ENCODE measurements at places on chromosomes 11 and 22.
A peak's percentile ranks its signal among the peaks of the same experiment; 100 is the strongest.

DNA sequence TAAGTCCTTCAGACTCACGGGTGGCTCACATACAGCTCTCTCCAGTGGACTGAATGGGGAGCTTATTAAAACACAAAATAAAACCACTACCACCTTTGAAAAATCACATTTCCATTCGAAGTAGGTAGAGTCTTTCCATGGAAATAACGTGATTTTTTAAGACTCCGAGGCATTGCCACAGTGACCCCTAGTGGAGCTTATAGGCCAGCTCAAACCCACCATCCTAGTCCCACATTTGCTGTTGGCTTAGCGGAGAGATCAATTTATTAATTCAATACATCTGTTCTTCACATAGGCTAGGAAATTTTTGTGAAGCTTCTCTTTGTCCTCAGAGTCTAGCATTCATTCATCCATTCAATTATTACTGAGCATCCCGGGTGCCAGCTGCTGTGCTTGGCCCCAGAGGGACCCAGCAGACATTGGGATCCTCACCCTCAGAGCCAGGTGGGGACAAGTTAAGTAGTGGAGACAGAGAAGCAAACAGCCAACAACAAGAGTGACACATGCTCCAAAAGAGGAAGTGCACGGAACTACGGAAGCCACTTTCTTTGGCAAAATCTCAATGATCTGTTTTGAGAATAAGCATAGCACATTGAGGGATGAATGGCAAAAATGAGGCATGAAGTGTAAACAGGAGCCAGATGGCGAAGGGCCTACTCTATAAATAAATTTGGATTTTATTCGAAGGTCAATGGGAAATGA is 10.2 kb upstream of the P4HA3 start:
- DNase-seq = no peak

GRCh38 chr11:2701898-2702434 is 2.2 kb upstream of the KCNQ1OT1 start:
- no peak for DNase-seq

DNA sequence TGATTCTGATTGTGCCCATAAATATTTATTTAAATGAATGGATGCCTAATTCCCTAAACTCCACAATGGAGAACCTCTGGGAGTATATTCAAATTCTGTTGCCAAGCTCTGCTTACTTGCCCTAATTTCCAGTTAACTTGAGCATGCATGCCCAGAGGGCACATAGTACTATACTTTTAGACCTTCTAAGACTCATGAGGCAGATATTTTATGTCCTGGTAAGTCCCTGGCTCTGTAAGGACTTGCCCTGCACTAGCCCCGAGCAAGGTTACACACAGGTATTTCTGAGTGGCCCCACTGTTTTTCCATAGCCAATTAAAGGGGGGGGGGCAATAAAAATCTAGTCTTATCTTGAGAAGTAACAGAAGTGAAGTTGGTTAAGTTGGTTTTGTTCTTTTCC is 21.1 kb upstream of the CAPRIN1 start:
- DNase-seq = no peak

DNA sequence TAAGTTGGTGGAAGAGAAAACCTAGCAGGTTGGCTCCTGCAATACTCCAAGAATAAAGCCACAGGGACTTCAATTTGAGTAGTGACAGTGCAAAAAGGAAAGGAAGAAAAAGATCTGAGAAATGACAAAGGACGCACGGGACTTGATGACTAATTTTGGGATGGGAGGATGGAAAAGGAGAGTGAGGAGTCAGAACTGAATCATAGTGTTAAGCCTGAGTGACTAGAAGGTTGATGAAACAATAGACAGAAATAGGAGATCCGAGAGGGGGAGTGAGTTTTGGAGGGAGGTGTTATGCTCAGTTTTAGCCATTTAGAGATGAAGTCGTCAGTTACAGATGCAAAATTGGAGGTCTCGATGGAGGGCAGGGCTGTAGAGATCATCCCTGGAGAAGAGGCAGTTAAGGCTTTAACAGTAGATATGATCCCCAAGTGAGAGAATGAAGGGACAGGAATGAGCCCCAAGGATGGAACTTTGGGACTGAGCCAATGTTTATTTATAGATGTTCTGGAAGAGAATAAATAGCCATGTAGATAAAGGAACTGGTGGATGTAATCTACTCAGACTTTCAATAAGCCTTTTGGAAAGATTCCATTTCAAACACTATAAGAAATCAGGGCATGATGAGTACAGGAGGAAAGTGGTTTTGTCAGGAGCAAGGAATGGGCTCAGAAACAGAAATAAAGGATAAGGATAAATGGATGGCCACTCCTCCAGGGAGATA is 108.9 kb upstream of the NCAM1 start:
- no peak for DNase-seq

DNA sequence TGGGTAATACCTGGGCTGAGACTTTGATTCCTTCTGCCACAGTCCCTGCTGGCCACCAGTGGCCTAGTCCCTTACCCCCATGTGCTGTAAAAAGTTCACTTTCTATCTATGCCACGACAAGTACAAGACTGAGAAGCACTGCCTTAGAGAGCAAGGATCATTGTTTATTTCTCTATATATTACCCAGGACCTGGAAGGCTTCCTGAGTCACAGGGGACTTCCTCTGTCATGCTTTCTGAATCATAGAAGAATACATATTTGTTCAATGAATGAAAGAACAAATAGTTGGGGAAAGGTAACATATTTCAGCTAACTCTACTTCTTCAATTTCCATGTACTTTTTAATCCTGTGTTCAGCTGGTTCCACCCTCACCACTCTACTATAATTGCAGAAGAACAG is 5.5 kb upstream of the SYT9 start:
- no peak for DNase-seq

DNA sequence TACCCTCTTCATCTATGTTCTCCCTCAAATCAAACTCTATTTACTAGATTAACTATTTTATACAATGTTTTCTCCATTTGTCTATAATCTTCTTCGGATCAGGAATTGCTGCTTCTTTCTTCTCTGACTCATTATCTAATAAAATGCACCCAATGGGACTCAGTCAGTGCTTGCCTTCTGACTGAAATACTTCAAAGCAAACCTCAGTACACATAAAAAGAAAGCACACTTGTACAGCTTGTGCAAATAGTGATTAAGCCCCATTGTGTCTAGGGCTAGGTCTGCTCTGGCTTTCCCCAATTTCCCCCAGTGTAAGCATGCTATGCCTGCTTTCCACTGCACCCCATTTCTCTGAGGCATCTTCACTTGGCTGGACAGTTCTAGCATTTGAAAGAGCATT is 118.6 kb upstream of the C11orf87 start:
- no peak for DNase-seq

GRCh38 chr11:118663381-118663780 is 16.1 kb downstream of the TREH start:
- no peak for DNase-seq

GRCh38 chr22:37276776-37277175 is 5.5 kb upstream of the CYTH4 start:
- DNase-seq = no peak

DNA sequence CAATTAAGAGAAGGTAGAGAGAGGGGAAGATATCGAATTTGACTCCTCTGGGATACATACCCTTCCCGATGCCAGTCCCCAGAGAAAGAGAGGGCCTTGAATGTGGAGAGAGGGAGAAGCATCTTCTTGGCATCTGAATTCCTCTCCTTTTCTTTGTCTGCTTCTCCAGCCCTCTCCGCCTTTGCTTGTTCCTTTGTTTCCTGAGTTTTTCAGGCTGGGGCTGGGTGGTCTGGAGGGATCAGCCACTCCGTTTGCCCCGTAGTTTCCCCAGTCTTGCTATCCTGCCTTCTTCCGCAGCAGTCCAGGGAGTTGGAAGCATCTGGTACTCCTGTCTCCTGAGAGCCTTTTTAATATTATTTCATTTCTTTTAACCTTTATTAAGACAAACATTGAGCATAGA is 107.1 kb upstream of the CADM1 start:
- no peak for DNase-seq

GRCh38 chr11:116539836-116540418 is 232.9 kb downstream of the BUD13 start:
- no peak for DNase-seq

- no peak for DNase-seq
These were observed 40.2 kb downstream of the RRM1 start for GRCh38 chr11:4134806-4135205.

GRCh38 chr11:65210748-65211147 is 29.0 kb downstream of the CAPN1 start:
- no peak for DNase-seq

GRCh38 chr22:27720860-27721259 is 80.7 kb downstream of the MN1 start:
- no peak for DNase-seq

GRCh38 chr11:65574811-65575567 is 864 bp upstream of the EHBP1L1 start:
- peak; percentile 70 for DNase-seq

- DNase-seq = no peak
These were observed 31.8 kb downstream of the ARHGAP1 start for GRCh38 chr11:46668480-46669085.

DNA sequence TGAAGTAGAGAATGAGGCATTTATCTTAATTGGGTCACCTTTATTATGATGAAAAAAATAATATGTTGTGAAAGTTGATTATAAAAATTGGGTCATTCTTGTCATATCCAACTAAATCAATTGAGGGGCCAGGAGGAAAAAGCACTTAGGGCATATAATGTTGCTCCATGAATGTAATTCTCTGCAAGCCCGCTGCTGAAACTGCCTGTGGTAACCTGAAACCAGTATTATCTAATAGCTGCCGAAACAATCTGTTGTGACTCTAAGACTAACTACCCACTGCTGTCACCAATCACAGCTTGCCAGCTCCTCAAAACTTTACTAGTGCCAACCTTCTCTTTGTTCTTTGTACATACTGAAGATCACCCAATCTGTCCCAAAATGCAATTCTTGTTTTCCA is 115.8 kb downstream of the ATG16L2 start:
- DNase-seq = no peak

DNA sequence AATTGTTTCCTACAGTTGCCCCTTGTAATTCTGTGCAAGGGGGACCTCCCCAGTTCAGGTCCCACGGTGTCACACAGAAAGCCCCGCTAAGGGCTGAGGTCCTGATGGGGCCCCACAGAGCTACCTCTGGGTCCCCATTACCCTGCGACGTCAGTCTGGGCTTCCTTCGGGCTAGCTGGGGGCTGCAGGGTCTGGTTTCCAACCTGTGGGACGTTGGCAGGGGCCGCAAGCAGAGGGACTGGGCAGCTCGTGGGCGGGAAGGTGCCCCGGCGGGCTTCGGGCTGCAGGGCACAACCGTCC is 698 bp downstream of the SLC37A4 start:
- no peak for DNase-seq

GRCh38 chr11:67167091-67167490 is 48.0 kb downstream of the KDM2A start:
- DNase-seq = no peak

GRCh38 chr11:444396-445144 is 2.8 kb upstream of the ANO9 start:
- no peak for DNase-seq

DNA sequence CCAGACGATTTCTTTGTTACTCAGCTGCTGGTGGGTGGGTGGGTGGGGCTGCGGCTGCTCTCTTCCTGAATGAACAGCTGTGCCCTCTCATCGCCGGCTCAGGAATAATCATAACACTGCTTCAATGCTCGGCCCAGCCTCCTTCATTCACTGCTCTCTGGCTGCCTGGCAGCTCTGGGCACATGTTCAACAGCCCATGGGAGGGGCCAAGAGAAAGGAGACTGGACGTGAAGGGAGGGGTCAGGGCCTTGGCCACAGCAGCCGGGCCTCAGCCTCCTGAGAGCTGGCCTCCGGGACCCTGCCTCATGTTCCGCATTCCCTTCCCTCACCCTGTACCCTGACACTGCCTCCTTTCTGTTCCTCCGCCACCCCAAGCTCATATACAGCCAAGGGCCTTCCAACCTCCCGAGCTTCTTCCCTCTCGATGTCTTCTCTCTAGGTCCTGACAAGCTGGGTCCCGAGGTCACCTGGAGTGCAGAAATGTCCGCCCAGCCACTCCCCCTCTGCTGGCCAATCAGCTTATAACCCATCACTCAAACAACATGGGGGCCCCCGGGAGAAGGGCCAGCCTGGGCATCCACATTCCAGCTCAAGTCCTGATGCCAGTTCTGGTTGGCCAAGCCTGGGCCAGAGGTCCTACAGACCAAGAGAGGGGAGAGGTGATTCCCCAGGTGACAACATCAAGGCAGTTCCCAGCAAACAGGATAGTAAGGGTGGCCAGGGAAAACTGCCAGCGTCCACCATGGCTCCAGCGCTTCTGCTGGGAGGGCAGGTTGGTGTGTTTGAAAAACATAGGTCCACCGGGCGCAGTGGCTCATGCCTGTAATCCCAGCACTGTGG is 3.2 kb upstream of the CSDC2 start:
- no peak for DNase-seq

- no peak for DNase-seq
These were observed 141.0 kb downstream of the ARHGAP42 start for GRCh38 chr11:100827934-100828661.

- no peak for DNase-seq
These were observed 4.9 kb upstream of the SLC16A8 start for GRCh38 chr22:38088629-38089473.

- no peak for DNase-seq
These were observed 97.1 kb downstream of the ME3 start for GRCh38 chr11:86575208-86575855.

GRCh38 chr22:33272871-33273270 is 214.7 kb upstream of the SYN3 start:
- no peak for DNase-seq

GRCh38 chr11:2798951-2799761 is 86.4 kb downstream of the CDKN1C start:
- DNase-seq = no peak

DNA sequence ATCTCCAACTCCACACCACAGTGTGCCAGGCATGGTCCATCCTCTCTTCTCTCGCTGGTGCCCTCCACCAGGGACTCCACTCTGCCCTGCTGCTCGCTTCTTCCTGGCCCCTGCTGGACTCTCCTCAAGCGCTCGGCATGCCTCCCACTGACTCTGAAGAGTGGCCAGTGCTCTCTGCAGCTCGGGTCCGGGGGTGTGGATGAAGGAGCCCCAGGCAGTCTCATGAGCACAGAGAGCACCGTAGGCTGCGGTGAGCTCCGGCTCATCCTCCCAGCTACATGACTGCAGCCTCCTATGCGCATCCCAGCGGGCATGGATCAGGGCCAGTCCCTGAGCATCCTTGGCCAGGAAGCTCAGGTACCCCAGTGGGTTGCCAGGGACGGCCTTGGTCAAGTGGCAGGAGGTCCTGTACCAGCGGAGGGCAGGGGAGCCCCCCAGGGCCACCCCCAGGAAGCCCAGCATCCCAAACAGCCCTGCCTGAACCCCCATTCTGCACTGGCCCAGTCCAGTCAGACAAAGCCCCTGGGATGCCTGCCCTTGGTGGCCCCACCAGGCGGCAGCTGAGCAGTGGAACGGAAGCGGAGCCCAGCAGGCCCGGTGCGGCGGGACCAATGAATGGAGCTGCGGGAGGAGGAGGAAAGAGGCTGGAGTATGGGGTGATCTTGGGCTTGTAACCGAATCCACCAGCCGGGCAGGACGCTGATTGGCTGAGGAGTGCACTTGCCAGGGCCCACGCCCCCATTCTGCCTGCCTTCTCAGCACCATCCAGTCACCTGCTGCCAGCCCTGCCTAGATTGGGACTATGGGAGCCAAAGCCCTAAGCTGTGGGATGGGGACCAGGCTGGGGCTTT is at the start of gene PLA2G3:
TSS of gene PLA2G3 (minus strand) at position 643 of the 851 bp plus-strand sequence. CDS start at position 489, 154 bp downstream.
- DNase-seq = no peak

All from immature natural killer cell (primary cell).